ENCODE measurements at places on chromosomes 5 and 9. TPM values are rescaled to one million over a fixed set of nuclear protein-coding genes. Genes with fewer than 3 reads are reported as not detected.

LTC4S gene
- polyA plus RNA-seq, result 0.48 TPM

PGM5 gene
- not detected for polyA plus RNA-seq

UGT3A1 gene
- not detected for polyA plus RNA-seq

PAEP gene
- not detected for polyA plus RNA-seq

FOXD4L5 gene
- not detected for polyA plus RNA-seq

RLN1 gene
- polyA plus RNA-seq, result 0.79 TPM

DMRT3 gene
- polyA plus RNA-seq, result not detected

ZNF618 gene
- not detected for polyA plus RNA-seq

IFNA13 gene
- polyA plus RNA-seq, result not detected

PCDHA8 gene
- polyA plus RNA-seq, result not detected

FBXL7 gene
- not detected for polyA plus RNA-seq

BNC2 gene
- not detected for polyA plus RNA-seq

Data from CD4-positive, CD25-positive, alpha-beta regulatory T cell (primary cell).